Thyroid gland (tissue), 4 donors: ENCODE measurements at places on chromosomes 7 and 10. TPM values are rescaled to one million over a fixed set of nuclear protein-coding genes. Genes with fewer than 3 reads are reported as not detected.

The C10orf67 gene
- total RNA-seq: 0.13 TPM

The CEP55 gene
- 0.11 TPM for total RNA-seq

The WBP1L gene
- 294 TPM for total RNA-seq

The RPP38 gene
- 18.3 TPM for total RNA-seq

The SLC13A1 gene
- not detected for total RNA-seq

The MRLN gene
- not detected for total RNA-seq

The KCND2 gene
- total RNA-seq: 0.89 TPM

The GPC2 gene
- not detected for total RNA-seq

The PCBD1 gene
- total RNA-seq: 124 TPM

The TMEM26 gene
- 0.89 TPM for total RNA-seq

The GARIN1A gene
- 1.7 TPM for total RNA-seq

The LIPF gene
- total RNA-seq: not detected

The DNAJC12 gene
- 0.56 TPM for total RNA-seq

The MYL7 gene
- not detected for total RNA-seq
